ENCODE measurements at places on chromosomes 3 and 15.

DNA sequence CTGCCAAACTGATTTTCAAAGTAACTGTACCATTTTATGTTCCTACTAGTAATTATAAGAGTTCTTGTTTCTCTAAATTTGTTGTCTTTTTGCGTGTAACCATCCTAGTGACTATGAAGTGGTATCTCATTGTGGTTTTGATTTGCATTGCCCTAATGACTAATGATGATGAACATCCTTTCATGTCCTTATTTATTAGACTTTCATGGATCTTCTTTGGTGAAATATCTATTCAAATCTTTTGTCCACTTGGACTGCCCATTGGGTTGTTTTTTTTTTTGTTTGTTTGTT lies 3.6 kb downstream of the OXSR1 start:
- no peak for DNase-seq

GRCh38 chr3:177574222-177574856 lies 377.1 kb upstream of the TBL1XR1 start:
- DNase-seq: no peak

DNA sequence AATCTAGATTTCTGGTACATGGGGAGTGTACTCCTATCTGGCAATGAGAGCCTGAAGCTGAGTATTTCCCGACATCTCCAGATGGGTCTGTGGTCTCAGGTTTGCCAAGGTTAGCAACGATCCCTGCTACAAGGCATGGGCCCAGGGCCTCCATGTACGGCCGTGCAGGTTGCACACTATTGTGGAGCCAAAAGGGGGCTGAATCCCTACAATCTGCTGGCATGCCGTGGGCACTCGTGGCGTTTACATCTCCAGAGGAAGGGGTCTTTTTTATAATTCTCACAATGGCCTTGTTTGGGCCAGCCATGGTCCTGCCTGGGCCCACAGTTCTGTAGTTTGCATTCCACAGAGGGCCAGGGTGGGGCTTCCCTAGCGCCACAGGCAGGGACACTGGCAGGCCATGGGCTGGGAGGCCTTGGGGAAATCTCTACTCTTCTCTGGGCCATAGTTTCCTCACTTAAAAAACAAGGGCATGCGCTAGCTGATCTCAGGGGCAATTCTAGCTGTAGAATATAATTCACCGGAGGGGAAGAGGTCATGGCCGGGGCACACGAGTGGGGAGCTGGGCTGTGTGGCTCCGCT lies 68.9 kb upstream of the TLE3 start:
- no peak for DNase-seq

- peak; percentile 15 for DNase-seq
Observed at GRCh38 chr15:27339138-27339537, 368.2 kb downstream of the GABRG3 start.

DNA sequence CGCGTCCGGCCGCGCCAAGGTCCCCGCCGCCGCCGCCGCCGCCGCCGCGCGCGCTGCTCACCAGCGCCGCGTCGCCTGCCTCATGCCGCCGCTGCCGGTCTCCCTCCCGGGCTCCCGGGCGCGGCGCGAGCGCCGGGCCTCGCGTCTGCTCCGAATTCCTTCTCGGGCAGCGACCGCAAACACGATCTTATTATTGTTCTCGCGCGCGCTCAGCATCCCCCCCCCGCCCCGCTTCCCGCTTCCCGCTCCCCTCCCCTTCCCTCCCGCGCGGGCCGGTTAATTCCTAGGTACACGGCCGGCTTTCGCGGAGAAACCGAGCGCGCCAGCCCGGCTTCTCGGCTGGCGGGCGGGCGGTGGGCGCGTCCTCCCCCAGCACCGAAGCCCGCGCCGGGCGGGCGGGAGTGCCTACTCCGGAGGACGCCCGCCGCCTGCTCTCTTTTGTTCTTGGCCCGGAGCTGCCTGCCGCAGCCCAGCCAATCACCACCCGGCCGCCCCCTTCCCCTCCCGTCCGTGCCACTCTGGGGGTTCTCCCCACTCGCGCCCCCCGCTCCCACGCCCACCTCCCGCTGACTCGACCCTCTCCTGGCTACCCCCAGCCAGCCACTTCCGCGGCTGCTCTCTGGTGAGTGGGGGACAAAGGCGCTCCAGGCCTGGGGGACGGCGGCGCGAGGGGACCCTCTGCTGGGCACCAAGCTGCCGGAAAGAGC lies at the start of gene HDGFL3:
HDGFL3 (minus strand) TSS at position 164 of the 707 bp plus-strand sequence. CDS start 409 bp downstream, outside the sequence.
- DNase-seq: no peak

DNA sequence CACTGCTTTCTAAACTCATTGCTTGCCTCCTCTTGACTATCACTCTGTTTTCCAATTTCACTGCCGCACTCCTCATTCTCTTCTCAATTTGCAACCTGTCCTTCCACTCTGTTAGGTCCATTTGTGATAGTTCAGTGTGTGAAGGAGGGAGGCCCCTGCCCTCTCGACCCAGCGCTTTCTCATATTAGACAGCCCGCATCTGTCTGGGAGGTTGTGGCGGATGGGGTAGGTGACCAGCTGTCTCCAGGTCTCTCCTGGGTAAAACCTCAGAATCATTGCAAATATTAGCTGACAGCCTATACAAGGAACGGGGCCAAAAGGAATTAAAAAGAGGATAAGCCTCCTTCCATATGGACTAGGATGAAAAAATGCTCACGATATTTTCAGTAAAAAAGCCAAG lies 358.3 kb downstream of the SHQ1 start:
- DNase-seq: no peak

DNA sequence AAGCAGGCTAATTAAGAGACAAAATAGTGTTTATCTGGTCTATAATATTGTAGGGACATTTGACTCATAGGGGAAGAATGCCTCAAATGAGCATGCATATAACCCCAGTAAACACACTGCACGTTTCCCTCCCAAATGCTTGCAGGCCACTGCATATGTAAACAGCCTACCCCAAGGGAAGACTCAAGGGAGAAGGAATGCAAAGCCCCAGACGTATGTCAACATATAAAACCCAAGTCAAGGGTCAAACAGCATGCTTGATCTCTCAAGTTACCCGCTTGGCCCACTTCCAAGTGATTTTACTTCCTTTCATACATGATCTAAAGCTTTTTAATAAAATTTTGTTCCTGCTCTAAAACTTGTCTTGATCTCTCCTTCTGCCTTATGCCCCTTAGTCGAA lies 1090.0 kb downstream of the OTOL1 start:
- DNase-seq: no peak

DNA sequence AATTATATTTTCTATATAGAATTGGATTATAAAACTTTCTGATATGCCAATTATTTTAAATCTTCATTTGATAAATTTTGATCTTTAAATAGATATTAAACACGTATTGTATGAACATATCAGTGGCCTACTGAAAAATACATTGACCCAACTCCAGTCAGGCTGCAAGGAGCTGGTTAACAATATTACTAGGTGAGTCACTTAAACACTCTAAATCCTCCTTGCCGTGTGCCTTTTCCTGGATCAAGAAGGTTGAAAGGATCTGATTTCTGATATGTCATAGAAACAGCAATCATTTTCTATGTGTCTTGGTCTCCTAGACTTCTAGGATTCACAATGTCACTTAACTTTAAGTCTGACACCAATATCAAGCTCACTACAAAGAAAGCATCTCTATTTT lies 123.2 kb downstream of the TP63 start:
- DNase-seq: no peak

DNA sequence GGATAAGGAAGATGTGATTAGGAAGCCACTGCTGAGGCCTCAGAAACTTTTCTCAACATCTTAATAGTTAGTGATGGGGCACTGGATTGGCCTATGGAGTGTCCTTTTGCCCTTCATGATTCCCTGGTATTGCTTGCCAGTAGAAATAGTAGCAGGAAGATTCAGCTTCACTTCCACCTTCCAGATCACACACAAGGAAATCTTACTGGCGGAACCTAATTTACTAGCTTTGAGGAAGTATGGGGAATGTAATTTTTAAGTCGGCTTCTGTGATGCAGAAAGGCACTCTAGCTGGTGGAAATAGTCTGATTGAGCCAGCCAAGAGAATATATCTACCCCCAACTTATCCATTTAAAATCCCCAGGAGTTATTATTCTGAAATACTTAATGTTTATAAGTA lies 46.5 kb downstream of the LPP start:
- no peak for DNase-seq

- DNase-seq: no peak
Observed at GRCh38 chr15:90564051-90564450, 34.3 kb downstream of the CRTC3 start.

GRCh38 chr3:151011427-151011826 lies 38.9 kb upstream of the CLRN1 start:
- DNase-seq: no peak

- DNase-seq: no peak
Observed at GRCh38 chr3:138947495-138948121, 591 bp downstream of the FOXL2NB start.

DNA sequence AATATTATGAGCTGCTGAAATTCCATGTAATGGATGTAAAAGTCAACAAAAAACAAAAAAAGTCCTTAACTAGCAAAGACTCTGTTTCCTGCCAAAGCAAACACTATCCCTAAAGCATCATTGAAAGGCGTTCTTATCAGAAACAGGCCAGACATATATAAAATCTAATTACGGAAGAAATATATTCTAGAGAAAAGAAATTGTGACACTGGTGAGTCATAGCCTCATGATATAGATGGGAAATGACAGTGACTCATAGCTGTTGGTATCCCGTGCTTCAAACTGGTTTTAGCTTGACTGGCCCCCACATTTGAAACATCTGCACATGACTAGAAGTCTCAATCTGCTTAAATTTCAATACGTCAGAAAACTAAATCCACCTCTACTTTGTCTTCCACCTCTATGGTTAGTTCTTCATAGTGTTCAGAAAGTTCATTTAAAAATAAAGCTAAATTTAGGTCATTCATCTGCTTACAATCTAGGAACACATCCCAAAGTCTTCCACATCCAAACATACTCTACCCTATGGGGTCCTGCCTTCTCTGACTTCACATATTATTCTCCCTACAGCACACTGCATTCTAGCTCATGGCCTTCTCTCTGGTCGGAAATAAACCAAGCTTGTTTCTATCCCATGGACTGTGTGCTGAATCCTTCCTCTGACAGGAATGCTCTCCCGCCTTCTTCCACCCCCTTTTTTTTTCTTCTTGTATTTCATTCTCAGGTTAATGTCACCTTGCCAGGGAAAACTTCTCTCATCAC lies 456.3 kb upstream of the ARRDC4 start:
- DNase-seq: no peak

GRCh38 chr3:94117729-94118128 lies 54.9 kb downstream of the NSUN3 start:
- no peak for DNase-seq

DNA sequence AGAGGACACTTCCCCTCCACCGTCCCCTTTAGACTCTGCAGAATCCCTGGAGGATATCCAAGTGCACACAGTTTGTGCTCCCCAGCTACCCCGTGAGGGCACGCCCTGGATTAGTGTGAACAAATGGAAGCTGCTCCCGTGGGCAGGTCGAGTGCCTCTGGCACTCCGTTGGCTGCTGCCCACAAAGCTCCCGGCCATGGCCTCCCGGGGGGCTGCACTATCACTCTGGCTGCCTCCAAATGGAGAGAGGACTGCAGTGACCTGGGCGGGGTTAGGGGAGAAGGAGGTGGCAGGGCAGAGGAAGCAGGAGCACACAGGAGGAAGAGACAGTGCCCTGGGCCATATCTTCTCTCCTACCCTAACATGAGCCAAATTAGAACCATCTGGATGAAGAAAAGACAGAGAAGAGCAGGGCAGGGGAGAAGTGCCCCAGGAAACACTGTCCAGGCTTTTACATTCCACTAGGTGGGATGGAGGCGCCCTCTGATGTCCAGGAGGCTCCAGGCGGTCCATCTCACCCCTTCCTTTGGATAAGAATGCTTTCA lies 29.4 kb upstream of the ACAD9 start:
- DNase-seq: no peak

All from iPS DF 19.7 (cell line).